Fibroblast of lung (primary cell): ENCODE measurements at places on chromosomes 6 and 20.

- H3K4me1 ChIP-seq: no peaks in the 10 kb centered on the region
- no peak overlapping the region for H3K4me3 ChIP-seq
- no peak overlapping the region for H3K27ac ChIP-seq
- no peaks in the 10 kb centered on the region for H3K27me3 ChIP-seq
- no peak for DNase-seq
Measured at GRCh38 chr6:154923199-154923869, 71.8 kb upstream of the TIAM2 start.

DNA sequence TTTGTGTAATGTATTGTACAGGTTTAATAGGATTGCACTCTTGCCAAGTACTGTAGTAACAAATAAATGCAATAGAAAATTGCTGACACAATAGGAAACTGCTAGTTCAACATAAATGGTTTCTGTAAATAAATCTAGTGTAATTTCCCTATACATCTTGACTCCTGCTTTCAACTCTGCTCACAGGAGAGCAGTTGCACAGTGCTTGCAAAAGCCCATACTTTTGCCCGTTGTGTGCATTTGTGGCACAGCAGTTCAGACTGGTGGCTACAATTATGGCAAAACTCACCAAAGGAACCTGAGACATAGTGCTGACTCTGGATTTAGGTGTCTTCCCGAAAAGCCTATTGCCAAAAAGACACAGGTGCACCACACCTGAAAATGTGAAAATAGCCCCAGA lies 953.3 kb upstream of the SLC35B3 start:
- H3K36me3 ChIP-seq: no peaks in the 10 kb centered on the region
- no peaks in the 10 kb centered on the region for H3K27me3 ChIP-seq
- H3K4me1 ChIP-seq: no peaks in the 10 kb centered on the region
- no peak overlapping the region for H3K4me3 ChIP-seq
- DNase-seq: no peak

DNA sequence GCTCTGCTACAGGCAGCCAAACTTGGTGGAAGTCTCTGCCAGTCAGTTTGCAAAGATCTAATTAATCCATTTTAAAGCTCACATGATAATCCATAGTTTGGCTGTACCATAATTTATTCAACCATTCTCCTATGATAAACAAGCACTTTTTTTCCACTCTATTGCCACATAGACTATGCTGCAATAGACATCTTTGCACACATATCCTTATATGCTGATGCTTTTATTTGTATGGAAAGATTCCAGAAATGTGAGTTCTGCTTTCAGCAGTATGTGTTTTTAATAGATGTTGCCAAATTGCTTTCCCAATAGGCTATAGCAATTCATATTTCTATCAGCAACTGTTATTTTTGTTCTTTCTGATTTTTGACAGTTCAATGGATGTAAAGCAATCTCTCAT lies 628.0 kb downstream of the KIF16B start:
- no peaks in the 10 kb centered on the region for H3K36me3 ChIP-seq
- no peak overlapping the region for H3K4me3 ChIP-seq
- no peak overlapping the region for H3K27ac ChIP-seq
- DNase-seq: no peak
- no peaks in the 10 kb centered on the region for H3K27me3 ChIP-seq
- H3K4me1 ChIP-seq: no peaks in the 10 kb centered on the region

- H3K4me3 ChIP-seq: no peak overlapping the region
- no peaks in the 10 kb centered on the region for H3K27me3 ChIP-seq
- no peak for DNase-seq
- no peaks in the 10 kb centered on the region for H3K4me1 ChIP-seq
Measured at GRCh38 chr6:120108061-120108795, 758.7 kb upstream of the MAN1A1 start.

DNA sequence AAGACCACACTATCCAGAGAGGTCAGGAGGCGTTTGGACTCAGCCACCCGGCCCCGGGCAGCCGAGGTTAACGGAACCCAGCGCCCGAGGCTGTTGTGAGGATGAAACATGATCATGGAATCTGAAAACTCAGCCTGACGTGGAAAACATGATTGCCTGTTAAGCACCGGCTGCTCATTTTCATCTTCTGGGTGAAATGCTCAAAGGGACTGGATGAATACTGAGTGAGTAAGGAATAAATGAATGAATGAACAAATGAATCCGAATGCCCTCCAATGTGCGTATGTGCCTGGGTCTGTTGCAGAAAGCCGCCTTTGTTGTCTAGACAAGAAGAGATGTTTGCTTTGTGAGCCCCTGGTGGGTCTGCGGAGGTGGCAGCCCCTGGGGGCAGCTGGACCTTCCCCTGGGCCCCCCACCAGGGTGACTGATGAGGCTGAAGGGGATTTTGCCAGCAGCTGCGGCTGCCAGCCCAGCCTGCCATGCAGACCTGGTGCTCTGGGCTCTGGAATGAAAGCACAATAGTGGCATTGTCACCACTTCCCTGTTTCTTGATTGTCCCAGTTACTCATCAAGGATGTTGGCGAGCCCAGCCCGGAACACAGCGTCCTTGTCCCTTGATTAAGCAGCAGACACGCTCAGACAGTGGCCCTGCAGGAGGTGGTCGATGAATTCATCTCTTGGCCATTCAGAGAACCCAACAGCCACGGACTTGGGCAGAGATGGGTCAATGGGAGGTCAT lies 211.1 kb downstream of the ANKRD60 start:
- no peak for DNase-seq
- H3K4me1 ChIP-seq: no peaks in the 10 kb centered on the region
- no peak overlapping the region for H3K4me3 ChIP-seq
- H3K27me3 ChIP-seq: no peaks in the 10 kb centered on the region
- no peak overlapping the region for H3K27ac ChIP-seq

DNA sequence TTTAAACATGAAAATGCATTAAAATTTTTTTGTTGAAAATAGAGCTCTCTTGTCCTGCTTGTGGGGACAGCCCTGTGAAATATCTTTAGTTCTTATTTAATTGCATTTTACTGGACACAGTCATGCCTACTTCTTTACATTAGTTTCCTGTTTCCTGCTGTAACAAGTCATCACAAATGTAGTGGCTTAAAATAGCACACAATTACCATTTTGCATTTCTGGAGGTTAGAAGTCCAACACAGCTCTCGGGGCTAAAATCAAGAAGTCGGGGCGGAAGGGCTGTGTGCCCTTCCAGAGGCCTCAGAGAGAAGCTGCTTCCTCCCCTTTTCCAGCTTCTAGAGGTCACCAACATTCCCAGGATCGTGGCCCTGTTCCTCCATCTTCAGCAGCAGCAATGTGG lies 29.4 kb downstream of the PNLDC1 start:
- H3K4me1 ChIP-seq: no peaks in the 10 kb centered on the region
- H3K36me3 ChIP-seq: no peaks in the 10 kb centered on the region
- no peak for DNase-seq

DNA sequence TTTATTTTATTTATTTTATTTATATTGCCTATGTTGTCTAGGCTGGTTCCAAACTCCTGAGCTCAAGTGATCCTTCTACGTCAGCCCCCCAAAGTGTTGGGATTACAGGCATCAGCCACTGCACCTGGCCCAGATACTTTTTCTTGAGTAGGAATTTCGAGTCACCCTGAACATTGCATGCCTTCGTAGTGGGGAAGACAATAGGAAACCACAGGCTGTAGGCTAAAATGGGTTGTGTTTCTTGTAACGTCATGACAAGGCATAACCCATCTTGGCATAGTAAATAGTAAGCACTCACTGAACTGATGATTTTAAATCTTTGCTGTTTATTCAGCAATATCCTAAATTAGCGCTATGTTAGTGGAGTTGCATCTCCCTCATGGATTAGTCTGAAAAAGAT lies 34.9 kb downstream of the PTPN1 start:
- no peak overlapping the region for H3K4me3 ChIP-seq
- peak; percentile 76 for DNase-seq
- no peak overlapping the region for H3K27ac ChIP-seq
- peaks cover 28% of the 10 kb centered on the region for H3K4me1 ChIP-seq
- H3K27me3 ChIP-seq: no peaks in the 10 kb centered on the region
- no peaks in the 10 kb centered on the region for H3K36me3 ChIP-seq

DNA sequence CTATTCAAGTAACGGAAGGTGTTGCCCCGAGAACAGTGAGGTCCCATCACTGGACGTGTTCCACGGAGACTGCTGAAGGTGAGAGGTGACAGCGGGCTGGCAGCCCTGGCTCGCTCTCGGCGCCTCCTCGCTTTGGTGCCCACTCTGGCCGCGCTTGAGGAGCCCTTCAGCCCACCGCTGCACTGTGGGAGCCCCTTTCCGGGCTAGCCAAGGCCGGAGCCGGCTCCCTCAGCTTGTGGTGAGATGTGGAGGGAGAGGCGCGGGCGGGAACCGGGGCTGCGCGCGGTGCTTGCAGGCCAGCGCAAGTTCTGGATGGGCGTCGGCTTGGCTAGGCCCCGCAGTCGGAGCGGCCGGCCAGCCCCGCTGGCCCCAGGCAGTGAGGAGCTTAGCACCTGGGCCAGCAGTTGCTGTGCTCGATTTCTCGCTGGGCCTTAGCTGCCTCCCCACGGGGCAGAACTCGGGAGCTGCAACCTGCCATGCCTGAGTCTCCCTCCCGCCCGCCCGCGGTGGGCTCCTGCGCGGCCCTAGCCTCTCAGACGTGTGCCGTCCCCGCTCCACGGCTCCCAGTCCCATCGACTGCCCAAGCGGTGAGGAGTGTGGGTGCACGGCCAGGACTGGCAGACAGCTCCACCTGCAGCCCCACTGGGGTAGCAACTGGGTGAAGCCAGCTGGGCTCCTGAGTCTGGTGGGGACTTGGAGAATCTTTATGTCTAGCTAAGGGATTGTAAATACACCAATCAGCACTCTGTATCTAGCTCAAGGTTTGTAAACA lies 77.6 kb downstream of the RNF182 start:
- H3K4me3 ChIP-seq: no peak overlapping the region
- H3K27me3 ChIP-seq: no peaks in the 10 kb centered on the region
- peaks cover 2% of the 10 kb centered on the region for H3K4me1 ChIP-seq

GRCh38 chr20:47139934-47140535 lies 216.5 kb downstream of the ZMYND8 start:
- DNase-seq: no peak
- peaks cover 4% of the 10 kb centered on the region for H3K4me1 ChIP-seq
- H3K4me3 ChIP-seq: no peak overlapping the region
- H3K27me3 ChIP-seq: no peaks in the 10 kb centered on the region
- H3K36me3 ChIP-seq: no peaks in the 10 kb centered on the region
- no peak overlapping the region for H3K27ac ChIP-seq

DNA sequence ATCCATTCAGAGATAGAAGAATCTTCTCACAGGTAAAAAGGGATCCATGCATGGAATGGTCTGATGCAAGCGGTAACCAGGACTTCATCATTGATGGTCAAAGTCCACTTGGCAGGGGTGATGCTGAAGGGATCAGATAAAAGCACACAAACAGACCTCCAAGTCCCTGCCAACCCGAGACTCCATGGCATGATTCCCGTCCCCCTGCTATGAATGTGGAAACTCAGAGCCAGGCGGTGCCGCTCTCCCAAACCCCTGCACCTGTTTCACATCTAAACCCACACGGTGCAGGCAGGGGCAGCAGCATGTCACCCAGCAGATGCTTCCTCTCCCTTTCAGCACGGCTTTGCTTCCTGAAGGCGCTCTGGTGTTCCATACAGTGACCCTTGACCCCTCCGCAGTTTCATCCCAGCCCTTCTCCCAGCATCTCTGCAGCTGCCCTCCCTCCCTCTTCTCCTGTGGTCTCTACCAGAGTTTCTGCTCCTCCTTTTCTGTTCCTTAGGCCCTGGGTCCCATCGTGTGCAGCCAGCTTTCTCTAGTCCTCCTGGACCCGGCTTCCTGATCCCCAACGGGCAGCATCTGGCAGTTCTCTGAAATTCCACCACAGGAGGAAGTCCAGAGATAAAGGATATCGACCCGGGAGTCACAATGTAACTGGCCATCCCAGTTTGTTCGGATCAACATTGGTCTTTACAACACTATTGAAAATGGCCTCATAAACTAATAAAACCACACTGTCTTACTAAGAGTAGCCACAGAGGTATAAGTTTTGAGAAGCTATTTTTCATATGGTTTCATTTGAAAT lies 235.0 kb downstream of the TTLL2 start:
- H3K4me1 ChIP-seq: no peaks in the 10 kb centered on the region
- H3K36me3 ChIP-seq: no peaks in the 10 kb centered on the region
- H3K4me3 ChIP-seq: no peak overlapping the region
- no peaks in the 10 kb centered on the region for H3K27me3 ChIP-seq

GRCh38 chr6:143961066-143961465 lies 47.0 kb downstream of the PLAGL1 start:
- no peak overlapping the region for H3K4me3 ChIP-seq
- no peak for DNase-seq
- H3K36me3 ChIP-seq: no peaks in the 10 kb centered on the region
- no peaks in the 10 kb centered on the region for H3K27me3 ChIP-seq
- no peaks in the 10 kb centered on the region for H3K4me1 ChIP-seq

- DNase-seq: no peak
- H3K27ac ChIP-seq: no peak overlapping the region
- no peaks in the 10 kb centered on the region for H3K36me3 ChIP-seq
- no peaks in the 10 kb centered on the region for H3K4me1 ChIP-seq
- H3K4me3 ChIP-seq: no peak overlapping the region
Measured at GRCh38 chr6:37488476-37488875, 11.2 kb downstream of the CCDC167 start.

- H3K4me3 ChIP-seq: no peak overlapping the region
- DNase-seq: no peak
- H3K27me3 ChIP-seq: no peaks in the 10 kb centered on the region
- no peaks in the 10 kb centered on the region for H3K4me1 ChIP-seq
- H3K36me3 ChIP-seq: no peaks in the 10 kb centered on the region
Measured at GRCh38 chr6:169827290-169827717, 75.9 kb downstream of the ERMARD start.

GRCh38 chr20:10781526-10781925 lies 107.7 kb upstream of the JAG1 start:
- no peak overlapping the region for H3K4me3 ChIP-seq
- DNase-seq: no peak
- H3K27me3 ChIP-seq: no peaks in the 10 kb centered on the region
- H3K4me1 ChIP-seq: no peaks in the 10 kb centered on the region

- H3K4me1 ChIP-seq: no peaks in the 10 kb centered on the region
- no peak overlapping the region for H3K4me3 ChIP-seq
- no peaks in the 10 kb centered on the region for H3K27me3 ChIP-seq
- DNase-seq: no peak
- no peaks in the 10 kb centered on the region for H3K36me3 ChIP-seq
Measured at GRCh38 chr6:11992086-11992485, 20.0 kb upstream of the HIVEP1 start.

DNA sequence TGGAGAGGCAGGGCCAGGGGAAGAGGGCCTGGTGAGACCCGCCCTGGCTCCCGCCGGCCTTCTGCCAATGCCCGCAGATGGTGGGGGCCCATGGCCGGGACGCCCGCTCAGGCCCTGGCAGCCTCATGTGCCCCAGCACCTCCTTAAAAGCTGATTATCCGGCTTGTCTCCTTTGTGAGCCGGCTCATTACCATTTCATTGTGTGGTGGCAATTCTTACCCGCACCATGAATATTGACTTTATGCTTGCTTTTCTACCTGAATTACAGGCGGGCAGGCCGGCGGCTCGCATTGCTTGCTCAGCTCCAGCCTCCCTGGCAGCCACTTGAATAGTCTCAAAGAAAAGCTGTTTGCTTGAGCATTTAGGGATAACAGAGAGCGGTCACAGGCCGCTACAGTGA lies 120.0 kb upstream of the JAG1 start:
- no peaks in the 10 kb centered on the region for H3K27me3 ChIP-seq
- H3K27ac ChIP-seq: no peak overlapping the region
- no peak for DNase-seq

GRCh38 chr6:142945446-142946180 lies 637 bp upstream of the HIVEP2 start:
- H3K27ac ChIP-seq: peak overlapping the region; percentile 99
- H3K36me3 ChIP-seq: no peaks in the 10 kb centered on the region
- peaks cover 7% of the 10 kb centered on the region for H3K4me1 ChIP-seq
- no peaks in the 10 kb centered on the region for H3K27me3 ChIP-seq
- DNase-seq: no peak
- peak overlapping the region; percentile 93 for H3K4me3 ChIP-seq
